Fibroblast of the aortic adventitia (primary cell): ENCODE measurements at places on chromosomes 1 and 21.

- DNase-seq: peak; percentile 81
Observed at GRCh38 chr1:43227143-43227764, 42.5 kb upstream of the TMEM125 start.

DNA sequence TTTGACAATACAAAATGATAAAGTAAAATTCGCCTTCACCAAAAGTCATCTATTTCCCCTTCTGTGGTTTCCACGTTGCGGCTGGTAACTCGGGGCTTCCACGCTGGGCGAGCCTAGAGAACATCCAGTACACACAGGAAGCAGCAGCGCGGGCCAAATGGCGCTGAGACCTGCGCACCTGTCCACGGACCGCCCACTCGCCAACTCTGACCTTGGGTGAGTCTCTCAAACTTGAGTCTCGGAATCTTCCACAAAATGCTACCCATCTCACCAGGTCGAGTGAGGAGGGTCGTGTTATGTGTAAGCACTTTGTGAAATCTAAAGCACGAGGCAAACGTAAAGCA is 820 bp upstream of the TTF2 start:
- no peak for DNase-seq

DNA sequence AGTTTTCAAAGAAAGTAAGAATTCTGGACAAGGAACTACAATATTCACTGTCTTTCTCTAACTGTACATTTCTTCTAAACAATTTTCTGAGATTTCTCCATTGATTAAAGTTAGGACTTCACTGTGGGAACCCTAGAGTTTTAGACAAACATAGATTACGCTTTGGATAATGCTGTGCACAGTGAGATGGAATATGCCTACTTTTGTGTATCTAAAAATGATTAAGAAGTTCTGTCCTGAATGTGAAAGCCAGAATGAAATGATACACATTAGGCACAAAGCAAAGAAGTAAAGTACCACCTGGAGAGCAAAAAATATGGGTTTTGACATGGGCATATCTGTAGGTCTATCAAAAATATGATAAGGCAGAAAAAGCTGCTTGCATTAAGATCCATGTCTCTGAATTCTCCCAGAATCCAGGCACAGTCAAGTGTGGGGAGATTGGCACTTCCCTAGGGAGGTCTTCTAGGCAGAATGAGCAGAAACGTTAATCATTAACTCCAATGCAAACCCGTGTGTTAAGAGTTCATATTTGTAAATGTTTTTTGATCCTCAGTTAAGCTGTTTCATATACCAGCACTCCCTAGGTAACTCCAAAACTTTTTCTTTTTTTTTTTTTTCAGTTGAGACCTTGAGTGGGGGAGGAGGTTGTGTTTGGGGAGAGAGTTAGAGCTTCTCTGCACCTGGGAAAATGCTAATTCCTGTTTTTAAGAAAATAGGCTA is 467.1 kb downstream of the LMO4 start:
- no peak for DNase-seq

DNA sequence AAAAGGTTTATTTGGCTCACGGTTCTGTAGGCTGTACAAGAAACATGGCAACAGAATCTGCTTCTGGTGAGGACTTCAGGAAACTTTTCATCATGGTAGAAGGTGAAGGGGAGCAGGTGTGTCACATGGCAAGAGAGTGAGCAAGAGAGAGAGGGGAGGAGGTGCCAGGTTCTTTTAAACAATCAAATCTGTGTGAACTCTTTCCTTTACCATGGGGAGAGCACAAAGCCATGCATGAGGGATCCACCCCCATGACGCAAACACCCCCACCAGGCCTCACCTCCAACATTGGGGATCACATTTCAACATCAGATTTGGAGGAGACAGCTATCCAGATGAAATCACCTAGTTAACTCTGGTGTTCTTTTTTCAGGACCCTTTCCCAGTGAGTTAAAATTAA is 103.6 kb downstream of the GALNT2 start:
- DNase-seq: no peak

DNA sequence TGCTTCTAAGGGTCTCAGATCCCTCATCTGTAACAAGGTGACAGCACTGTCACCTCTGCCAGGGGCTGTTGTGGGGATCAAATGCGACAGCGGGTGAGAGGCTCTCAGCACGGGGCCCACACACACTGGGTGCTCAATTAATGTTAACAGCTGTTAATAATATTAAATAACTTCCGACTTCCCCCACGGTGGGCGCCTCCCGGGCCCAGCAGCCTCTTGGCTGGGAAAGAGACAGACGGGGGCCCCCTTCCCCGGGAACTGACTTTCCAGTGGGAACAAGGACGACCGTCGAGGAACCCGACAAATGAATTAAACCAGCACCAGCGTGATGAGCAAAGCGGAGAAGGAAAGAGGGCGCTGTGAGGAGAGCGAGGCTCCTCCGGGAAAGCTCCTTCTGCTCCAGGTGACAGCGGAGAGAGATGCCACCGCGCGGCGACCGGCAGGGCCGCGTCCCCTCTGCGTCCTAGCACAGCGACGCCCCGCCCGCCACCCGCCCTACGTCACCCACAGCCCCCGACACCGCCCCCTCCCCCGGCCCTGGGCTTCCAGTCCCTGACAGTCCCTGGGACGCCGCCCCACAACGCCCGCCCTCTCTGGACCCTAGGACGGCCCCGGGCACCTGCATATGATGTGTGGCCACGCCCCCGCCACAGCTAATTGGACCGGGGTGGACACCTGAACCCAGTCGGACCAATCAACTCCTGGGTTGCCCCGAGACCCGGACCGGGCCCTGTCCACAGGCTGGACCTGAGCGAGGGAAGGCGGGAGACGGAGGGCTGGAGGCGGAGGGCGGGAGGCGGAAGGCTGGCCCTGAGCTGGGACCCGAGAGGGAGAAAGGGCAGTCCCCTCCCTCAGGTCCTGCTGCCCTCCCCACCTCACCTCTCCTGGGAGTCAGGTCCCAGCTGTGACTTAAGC is 38.2 kb downstream of the MATN1 start:
- DNase-seq: no peak

DNA sequence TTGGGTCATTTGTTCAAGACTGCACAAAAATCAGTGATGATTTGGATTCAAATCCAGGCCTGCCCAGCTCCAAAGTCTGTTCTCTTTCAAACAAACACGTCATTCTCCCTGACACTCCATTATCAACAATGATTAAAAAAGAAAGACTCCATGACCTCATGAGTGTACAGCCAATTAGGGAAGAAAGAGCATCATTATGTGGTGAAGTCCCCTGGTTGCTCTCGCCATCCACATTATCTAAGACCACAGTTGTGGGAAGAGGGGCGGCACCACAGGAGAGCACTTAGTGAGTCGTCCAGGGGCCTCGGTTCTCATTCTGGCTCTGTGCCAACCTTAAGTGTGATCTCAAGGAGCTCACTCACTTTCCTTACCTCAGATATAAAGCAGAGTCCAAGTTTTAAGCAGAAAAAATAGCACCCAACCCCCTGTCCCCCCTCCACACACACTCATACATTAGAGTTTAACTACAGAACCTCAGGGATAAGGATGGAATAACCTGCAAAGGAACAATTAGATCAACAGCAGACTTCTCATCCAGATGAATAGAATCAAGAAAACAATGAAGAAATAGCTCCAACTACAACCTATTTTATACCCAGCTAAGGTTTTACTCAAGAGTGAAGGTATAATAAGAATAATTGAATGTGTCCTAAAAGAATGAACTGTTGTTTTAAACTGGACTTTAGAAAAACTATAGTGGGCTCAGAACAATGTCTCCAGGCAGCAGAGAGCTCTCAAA is 47.8 kb downstream of the COL6A1 start:
- peak; percentile 65 for DNase-seq

GRCh38 chr1:165481820-165482532 is 37.0 kb upstream of the RXRG start:
- peak; percentile 85 for DNase-seq

GRCh38 chr21:27713154-27714109 is 746.5 kb upstream of the ADAMTS5 start:
- DNase-seq: peak; percentile 10
